ENCODE measurements at places on chromosomes 11 and 22.

DNA sequence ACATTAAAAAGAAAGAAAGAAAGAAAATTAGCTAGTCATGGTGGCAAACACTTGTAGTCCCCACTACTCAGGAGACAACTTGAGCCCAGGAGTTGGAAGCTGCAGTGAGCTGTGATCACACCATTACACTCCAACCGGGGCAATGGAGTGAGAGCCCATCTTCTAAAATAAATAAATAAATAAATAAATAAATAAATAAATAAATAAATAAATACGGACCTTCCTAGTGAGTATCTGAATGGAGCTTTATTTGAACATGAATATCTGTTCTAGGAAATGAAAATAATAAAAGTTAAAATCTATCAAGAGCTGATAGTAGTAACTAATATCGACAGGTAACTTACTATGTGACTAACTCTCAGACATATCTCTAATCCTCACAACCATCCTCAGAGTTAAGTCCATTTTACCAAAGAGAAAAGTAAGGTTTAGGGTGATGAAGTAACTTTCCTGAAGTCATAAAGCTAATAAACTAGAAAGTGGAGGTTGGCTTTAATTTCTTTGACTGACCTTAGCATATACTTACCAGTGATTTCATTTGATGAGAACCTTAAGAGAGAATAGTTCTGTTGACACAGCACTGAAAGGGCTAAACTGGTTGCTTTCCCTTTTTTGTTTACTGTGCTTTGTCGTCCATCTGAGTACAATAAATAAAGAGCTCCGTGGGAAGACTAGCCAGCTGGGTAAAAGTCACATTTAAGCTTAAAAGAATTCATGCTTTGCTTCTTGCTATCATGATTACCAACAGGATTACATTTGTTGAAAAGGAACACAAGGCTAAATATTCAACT lies 22.4 kb downstream of the ENTHD1 start:
- no peak for DNase-seq

- peak; percentile 12 for DNase-seq
These were observed 1.1 kb upstream of the BIRC2 start for GRCh38 chr11:102345904-102346303.

GRCh38 chr11:131809203-131809918 lies 438.9 kb downstream of the NTM start:
- no peak for DNase-seq

DNA sequence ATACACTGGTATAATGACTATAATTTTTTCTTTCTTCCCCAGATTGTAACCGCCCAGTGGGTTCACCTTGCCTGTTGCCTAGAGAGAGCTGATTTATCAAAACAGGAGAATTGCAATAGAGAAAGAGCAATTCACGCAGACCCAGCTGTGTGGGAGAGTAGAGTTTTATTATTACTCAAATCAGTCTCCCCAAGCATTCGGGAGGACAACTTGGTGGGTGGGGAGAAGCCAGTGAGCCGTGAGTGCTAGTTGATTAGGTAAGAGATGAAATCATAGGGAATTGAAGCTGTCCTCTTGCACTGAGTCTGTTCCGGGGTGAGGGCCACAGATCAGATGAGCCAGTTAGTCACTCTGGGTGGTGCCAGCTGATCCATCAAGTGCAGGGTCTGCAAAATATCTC lies 73.2 kb downstream of the SLC35F2 start:
- DNase-seq, result no peak

DNA sequence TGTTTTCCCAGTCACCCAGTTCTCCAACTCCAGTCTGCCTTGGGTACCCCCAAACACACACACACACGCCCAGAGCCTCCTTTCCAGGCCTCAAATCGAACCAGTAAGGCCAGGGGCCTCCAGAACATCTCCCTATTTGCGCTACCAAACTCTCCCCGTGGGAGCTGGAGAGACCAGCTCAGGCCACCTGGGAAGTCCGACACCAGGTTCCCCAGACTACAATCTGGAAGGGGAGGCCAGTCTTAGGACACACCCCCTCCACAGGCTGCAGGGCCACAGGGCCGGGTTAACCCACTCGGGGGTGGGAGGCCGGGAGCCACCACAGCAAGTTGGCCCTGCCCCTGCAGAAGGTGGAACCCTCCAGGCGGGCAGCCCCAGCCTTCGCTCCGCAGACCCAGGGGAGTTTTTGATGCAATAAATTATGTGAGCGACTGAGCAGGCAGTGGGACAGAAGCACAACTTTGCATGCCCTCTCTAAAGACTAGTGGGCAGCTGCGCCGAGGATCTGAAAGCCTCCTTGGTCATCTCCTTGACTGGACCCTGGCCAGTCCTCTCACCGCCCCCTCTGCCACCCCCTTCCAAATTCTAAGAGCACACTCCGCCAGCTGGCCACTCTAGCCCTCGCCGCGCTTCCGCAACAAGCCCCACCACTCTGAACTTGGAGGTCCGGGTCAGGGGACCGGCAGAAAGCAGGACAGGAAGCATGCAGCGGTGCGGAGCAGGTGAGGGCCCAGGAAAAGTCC lies 2.8 kb downstream of the IGF2 start:
- DNase-seq, result no peak

DNA sequence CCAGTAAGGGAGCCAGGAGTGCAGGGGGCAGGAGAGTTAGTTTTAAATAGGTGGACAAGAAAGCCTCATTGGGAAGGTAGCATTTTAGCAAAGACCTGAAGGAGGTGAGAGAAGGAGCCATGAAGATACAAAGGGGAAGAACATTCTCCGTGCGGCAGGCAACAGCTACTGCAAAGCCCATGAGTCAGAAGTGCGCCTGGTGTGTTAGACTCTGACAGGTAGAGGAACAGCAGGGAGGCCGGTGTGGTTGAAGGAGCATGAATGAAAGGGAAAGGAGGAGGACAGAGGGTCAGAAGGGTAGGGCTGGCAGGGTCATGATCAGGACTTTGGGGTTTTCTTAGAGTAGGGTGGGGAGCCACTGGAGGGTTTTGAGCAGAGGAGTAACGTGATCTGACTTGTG lies 34.5 kb upstream of the PAMR1 start:
- no peak for DNase-seq

DNA sequence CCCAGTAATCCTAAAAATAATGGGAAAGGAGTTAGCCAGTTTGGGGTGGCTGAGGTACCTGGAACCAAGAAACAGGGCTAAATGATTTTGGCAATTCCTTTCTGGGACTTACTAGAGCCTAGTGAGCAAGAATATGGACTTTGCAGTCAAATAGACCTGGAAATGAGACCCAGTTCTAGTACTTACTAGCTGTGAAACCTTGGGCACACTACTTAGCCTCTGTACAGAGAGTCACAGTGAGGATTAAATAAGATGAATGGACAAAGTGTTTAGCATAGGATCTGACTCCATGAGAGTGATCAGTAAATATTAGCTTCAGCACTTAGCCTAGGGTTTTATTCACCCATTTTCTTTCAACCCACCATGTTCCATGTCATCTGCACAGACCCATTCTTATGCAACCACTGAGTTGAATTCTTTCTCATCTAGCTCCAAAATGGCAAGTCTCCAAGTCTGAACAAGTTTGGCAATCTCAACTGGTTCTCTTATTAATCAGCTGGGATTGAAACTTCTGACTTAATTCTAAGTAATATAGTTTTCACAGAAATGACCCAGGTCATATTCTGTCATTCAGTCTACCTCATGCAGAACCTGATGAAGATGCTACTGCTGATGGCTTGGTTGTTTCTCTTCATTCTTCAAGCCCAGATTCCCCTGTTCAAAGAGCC lies 15.0 kb upstream of the SORL1 start:
- no peak for DNase-seq
